ENCODE measurements at places on chromosomes 4 and X.

GRCh38 chr4:12359420-12359819 lies 930.7 kb upstream of the HS3ST1 start:
- DNase-seq = no peak

GRCh38 chr4:6473264-6474052 lies 1.0 kb upstream of the PPP2R2C start:
- no peak for DNase-seq

- DNase-seq = no peak
Measured at GRCh38 chrX:31929366-31929765, 857.5 kb upstream of the FTHL17 start.

DNA sequence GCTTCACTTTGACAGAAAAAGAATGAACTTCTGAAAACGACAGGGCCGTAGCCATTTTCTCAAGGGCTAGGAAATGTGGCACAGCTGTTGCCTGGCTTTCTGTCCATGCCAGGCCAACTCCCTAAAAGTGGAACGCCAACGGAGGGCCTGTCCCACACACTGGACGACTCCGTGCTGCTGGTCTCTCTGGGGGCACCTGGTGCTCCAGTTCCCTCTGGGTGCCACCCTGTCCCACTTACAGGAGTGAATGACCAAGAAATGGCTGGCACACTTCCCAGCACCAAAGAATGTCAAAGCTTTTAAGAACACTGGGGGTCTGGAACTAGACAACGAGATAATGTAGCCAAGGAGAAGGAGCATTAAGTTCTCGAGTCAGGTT lies 40.9 kb downstream of the GATB start:
- DNase-seq = no peak

GRCh38 chr4:168631241-168632162 lies 134.7 kb downstream of the PALLD start:
- no peak for DNase-seq

Data from NCI-H524 treated with DMSO at 0.1 percent for 48 hours (cell line).